ENCODE measurements at places on chromosomes 6 and 20.

DNA sequence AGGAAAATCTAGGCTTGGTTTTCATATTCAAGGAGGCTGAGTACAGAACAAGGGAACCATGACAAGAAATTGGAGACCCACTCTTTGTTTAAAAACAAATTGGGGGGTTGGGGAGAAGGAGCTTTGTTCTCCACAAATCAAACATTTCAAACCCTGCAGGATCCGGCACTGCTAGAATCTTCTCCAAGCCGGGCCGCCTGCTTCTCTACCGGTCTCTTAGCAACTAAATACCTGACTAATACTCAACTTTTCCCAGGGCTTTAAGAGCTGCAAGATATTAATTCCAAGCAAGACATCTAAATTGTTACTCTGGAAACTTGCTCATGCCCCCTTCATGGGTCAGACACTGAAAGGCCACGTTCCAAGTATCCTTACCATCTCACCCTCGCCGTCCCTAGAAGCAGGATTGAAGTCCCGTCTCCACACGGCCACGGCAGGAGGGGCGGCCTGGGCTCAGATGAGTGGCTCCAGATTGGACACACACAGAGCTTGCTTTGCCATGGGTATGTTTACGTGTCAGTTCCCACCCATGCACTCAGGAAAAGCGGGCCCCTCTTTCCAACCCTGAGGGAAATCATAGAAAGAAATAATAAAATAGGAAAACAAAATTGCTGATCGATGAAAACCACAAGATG is 126.4 kb upstream of the CDH4 start:
- no peak for DNase-seq

DNA sequence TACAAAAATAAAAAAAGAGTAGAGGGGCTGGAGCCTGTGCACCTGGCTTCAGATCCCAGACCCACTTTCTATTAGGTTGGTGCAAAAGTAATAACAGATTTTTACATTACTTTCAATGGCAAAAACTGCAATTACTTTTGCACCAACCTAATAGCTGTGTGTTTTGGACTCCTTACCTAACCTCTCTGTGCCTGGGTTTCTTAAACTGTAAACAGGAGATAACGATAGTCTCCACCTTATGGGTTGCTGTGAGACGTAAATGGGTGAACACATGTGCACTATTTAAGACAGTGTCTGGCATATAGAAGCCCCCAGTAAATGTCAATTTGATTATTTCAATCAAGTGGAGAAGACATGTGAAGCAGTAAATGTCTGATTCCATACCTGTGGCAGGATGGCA is 89.7 kb downstream of the TFAP2C start:
- DNase-seq = no peak

DNA sequence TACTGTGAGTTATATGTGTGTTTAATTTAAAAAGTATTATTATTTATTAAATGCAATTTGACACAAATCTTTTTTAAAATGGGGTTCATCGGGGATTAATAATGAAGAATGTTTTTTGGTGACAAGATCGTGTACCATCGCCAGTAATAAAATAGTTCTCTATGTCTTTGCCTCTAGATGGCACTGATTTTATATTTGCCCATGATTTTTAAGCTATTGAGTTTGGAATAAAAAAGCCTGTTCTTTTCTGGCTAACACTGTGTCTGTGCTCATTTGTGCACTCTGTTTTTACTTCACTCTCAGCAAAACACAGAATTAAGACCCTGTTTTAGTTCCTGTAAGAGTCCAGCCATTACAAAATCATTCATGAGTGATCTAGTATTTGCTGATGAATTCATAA is 127.0 kb downstream of the FARS2 start:
- no peak for DNase-seq

- no peak for DNase-seq
These were observed 242.6 kb downstream of the SMOC2 start for GRCh38 chr6:168683621-168684020.

- peak; percentile 63 for DNase-seq
These were observed 285.2 kb downstream of the UST start for GRCh38 chr6:149031859-149032598.

DNA sequence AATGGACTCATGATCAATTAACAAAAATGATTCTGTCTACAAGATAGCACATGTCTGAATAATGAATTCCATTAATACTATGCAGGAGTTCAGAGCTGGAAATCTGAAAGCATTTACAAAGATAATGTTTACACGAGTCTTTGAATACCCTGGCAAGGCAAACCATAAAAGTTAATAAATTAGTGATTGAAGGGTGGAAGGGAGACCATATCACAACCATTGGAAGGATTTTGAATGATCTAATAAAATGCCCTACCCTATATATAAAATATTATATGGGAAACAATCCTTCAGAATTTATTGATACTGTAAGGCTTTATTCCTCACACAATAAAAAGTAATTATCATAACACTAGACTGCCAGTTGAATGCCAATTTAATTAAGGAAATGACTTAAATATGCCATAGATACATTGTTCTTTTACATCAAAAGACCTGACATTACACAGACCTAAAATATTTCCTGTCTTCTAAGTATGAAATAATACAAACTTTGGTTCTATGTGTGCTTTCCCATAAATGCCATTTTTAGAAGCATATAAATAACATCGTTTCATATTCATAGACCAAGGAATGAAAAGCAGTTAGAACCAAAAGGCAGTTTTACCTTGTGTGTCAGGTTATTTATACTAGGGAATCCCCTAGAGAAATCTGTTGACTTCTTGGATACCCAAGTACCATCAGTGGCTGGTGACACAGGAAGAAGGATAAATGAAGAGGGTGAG is 249.2 kb upstream of the MARCKS start:
- DNase-seq = no peak

DNA sequence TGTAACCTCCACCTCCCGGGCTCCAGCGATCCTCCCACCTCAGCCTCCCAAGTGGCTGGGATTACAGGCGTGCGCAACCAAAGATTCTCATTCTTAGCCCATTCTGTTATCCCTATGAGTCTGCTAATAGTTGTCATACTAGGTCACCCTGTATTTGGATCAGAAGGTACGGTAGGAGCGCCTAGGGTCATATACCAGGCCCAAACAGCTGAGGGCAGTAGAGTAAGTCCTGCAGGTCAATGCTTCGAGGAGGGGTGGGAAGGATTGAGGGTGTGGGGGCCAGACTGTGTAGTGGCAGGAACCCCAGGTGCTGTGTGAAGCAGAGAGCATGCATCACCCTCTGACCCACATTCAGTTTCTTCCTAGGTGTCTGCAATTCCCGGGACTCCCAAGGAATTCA is 22.7 kb upstream of the POU5F1 start:
- no peak for DNase-seq

- no peak for DNase-seq
These were observed 35.8 kb upstream of the NOX3 start for GRCh38 chr6:155491421-155491820.
